ENCODE measurements at places on chromosomes 7 and 10.

DNA sequence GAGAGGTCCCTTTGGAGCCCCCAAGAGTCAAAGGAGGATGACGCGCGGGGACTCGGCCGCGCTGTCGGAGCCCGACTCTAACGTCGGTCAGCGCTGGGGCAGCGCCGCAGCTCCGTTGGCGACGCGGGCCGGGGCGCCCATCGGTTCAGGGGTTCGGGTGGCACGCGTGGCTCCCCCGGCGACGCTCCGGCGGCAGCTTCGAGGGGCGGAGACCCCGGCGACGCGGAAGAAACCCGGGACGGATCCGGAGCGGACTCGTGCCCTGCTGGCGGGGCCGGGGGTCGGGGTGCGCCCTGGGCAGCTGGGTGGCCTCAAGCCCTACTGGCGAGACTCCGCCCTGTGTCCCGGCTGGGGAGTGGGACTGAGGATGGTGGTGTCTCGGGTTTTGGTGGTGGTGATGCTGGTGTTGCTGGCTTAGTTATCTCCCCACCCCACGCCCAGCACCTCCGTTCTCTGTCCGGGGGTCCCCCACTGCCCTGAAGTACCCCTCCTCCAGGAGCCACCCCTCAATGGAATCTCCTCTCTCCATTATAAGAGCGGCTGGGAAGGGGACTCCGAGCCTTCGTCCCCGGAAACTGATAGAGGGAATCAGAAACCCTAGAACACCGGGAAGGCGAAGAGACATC is at the start of gene NAT16:
NAT16 (minus strand) TSS at position 164 of the 626 bp plus-strand sequence. CDS start 5,486 bp downstream, outside the sequence.
- peak; percentile 9 for DNase-seq

- peak; percentile 23 for DNase-seq
Measured at GRCh38 chr10:59903871-59904270, 2.5 kb downstream of the CCDC6 start.

DNA sequence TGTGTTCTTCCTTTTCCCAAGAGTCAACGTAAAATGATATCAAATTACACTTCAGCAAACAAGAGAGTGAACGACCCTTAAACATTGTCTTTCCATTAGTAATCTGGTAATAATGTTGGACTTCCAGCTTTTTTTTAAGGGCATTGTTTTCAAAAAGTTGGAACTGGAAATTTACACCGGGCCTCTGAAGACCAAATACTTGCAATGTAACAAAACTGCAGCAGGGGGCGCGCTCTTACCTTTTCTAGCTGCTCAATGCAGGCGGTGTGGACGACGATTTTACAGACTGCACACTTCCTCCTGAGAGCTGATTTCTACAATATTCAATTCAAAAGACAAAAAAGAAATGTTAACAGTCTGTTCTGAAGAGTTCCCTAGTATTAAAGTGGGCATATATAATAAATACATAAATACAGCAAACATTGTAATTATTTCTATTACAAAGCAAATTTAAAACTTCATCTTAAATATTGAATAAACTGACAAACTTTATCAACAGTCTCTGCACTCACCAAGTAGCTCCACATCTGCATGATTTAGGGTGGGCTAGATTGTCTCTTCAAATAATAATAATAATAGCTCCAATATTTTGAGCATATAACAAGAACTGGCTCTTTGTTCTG is 190.4 kb downstream of the DGKI start:
- DNase-seq: peak; percentile 85

- DNase-seq: no peak
Measured at GRCh38 chr10:3533296-3533695, 251.7 kb downstream of the KLF6 start.

DNA sequence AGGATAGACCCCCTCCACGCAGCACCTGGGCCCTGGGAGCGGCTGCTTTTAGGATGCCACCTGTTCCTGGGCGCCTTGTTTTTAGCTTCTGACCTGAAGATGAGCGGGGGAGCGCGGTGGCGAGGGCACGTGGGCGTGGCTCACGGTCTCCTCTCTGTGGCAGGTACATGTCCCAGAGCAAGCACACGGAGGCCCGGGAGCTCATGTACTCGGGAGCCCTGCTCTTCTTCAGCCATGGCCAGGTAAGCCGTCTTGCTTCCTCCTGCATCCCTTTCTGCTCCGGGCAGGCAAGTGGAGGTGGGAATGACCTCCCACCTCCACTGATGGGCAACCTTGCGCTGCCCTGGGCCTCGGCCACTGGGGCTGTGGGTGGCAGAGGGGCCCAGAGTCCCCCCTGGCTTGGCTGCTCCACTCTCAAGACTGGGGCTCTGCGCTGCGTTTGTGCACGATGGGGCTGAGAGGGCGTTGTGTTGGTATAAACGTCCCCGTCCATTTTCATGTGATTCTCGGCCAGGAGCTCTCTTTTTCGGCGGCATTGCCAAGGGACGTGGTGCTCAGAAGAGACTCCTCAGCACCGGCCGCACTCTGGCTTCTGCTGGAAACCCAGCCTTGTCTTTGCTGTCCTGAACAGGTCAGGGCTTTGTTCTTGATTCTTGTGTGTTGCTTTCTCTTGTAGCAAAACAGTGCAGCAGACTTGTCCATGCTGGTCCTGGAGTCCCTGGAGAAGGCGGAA is 9.7 kb downstream of the GET4 start:
- DNase-seq: no peak

DNA sequence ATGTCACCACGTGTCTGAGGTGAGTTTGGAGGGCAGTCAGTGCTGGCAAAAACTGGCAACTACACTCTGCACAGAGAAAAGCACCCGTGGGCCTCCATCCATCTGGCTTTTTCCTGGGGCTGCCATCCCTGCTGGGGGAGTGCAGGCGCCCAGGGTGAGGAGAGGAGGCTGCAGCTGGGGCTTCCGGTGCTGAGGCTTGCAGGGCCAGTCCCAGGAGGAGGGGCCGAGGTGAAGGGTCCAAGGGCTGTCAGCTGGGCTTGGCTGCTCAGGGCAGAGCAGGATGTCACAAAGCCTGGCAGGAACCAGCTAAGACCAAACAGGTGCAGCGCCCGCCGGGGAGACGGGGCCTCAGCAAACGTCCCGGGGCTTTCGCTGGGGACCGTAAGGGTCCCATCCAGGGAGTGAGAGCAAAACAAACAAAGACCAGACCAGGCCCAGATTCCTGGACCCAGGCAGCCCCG is 77.2 kb downstream of the CFAP46 start:
- no peak for DNase-seq

GRCh38 chr10:480498-480927 is 209.0 kb downstream of the DIP2C start:
- no peak for DNase-seq

- no peak for DNase-seq
Measured at GRCh38 chr10:97006364-97006763, 174.3 kb downstream of the LCOR start.

DNA sequence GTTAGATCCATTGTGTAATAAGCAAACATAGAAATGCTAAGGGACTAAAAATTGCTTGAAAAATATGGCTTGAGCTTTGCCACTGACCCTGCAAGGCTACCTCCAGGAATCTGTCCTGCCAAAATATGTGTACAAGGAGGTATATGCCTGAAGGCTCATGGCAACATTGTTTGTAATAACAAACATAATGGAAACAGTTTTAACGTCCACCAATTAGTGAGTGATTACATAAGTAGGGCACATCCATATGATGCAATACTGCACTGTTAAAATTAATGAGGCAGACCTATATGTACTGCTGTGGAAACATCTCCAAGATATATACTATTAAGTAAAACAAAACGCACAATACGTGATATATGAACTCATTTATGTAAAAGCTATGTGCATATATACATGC is 13.1 kb upstream of the GOT1 start:
- DNase-seq: peak; percentile 40

DNA sequence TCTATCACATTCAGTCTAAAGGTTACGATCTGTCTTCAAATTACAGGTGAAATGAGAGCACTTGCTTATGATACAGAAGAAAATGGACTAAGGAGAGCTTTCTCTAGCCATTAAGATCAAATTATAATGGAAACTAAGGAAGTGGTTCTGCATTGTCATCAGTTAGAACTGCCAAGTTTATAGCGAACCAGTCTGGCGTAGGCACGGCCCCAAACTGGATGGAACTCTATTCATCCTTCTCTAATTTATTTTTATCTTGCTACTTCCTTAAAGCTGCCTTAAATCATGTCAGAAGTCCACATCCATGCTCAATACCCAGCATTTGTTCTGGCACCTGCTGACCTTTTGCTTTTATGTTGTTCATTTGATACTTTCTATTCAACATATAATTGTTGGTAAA is 63.7 kb upstream of the APBB1IP start:
- no peak for DNase-seq

DNA sequence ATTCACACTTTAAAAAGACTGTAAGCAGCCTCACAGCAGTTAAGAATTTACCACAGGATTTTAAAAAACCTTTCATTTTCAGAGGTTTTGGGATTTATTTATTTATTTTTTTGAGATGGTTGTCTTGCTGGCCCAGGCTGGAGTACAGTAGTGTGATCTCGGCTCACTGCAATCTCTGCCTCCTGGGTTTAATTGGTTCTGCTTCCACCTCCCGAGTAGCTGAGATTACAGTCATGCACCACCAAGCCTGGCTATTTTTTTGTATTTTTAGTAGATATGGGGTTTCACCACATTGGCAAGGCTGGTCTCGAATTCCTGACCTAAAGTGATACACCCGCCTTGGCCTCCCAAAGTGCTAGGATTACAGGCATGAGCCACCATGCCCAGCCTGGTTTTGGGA is 19.1 kb downstream of the MINDY4 start:
- no peak for DNase-seq

DNA sequence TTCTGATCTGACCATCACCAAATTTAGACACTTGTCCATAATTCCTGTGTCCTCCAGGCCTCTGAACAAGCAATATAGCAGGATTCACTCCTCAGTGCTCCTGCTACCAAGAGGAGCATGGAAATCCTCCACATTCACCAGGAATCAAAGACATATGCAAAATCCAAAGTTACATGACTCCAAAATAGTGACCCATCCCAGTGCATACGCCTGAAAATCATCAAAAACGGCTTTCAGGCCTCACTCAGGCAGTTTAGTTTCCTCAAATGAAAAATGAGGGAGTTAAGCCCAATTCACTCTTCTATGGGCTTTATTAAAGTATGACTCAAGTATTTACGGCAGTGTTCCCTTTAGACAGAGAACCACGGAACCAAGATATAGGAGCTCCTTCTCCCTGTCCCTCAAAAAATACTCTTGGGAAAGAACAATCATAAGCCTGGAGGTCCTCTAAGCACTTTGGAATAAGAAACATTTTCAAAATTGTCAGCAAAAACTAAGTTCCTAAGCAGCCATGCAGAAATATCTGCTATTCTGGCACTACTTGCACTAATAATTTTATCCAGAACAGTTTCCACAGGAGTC is 240.7 kb downstream of the PARD3 start:
- DNase-seq: no peak

DNA sequence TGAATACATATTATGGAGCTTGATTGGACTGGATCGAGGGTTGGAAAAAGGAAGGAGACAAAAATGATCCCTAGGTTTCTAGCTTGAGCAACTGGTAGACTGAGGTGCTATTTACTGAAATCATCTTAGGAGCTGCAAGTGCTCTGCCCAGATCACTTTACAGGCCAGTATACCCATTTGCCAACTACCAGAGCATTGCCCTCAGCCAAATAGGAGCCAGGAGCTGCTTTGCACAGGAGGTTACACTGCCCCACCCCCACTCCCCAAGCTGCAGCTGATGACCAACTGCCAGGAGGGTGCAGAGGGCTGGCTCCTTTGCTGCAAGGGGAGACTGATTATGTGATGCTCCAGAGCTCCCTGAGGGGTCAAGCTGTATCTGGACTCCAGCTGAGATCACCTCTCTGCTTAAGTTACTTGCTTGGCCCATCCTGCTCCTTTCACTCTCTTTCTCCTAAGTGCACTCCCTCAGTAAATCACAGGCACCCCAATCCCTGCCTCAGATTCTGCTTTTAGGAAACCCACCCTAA is 275.4 kb downstream of the ZEB1 start:
- no peak for DNase-seq

GRCh38 chr7:94943134-94943533 is 35.7 kb downstream of the PPP1R9A start:
- DNase-seq: no peak

GRCh38 chr7:106448992-106449859 is 164.4 kb upstream of the NAMPT start:
- no peak for DNase-seq

- peak; percentile 33 for DNase-seq
Measured at GRCh38 chr7:27606270-27607209, 56.1 kb downstream of the HIBADH start.

GRCh38 chr7:51629206-51629605 is 312.6 kb upstream of the COBL start:
- DNase-seq: no peak

- no peak for DNase-seq
Measured at GRCh38 chr10:58833771-58834561, 321.3 kb downstream of the BICC1 start.

GRCh38 chr10:91206837-91207474 is 13.5 kb upstream of the PCGF5 start:
- DNase-seq: no peak

GRCh38 chr7:128783143-128783861 is 7.7 kb upstream of the OPN1SW start:
- DNase-seq: peak; percentile 76

GRCh38 chr7:26332698-26333097 is 41.0 kb downstream of the SNX10 start:
- no peak for DNase-seq

DNA sequence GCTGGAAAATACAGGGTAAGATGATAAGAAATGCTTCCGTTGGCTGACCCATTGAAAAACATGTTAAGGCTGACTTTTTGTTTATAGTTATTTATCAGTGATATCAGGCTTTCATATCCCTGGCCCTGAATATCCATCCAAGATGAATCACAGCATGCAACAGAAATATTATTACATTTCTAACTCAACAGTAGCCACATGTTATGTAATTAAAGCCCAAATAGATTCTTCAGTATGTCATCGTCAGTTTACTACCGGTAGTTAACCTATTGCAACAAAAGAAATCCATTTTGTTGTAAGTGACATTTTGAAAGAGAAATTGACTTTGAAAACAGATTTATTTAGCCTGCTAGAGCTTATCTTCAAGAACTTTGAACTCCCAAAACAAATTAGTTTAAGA is 354.1 kb upstream of the CELF2 start:
- no peak for DNase-seq

DNA sequence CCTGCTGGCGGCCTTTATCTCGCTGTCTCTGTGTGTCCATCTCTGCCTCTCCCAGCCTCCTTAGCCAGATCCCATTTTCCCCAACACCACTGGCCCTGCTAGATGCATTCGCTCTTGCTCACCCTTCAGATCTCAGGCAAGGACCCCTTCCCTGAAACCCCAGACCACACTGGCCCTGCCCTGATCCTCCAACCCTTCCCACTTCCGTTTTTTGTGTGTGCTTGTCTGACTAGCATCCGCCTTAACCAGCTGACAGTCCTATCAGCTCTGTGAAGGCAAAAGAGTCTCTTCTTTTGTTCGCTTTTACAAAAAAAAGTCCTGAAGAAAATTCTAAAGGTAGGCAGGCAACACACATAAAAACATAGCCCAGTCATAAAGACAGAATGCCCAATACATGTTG is 28.7 kb downstream of the CHST15 start:
- peak; percentile 59 for DNase-seq

Measured in NB4 (cell line).